Amygdala (tissue), 56 donors: ENCODE measurements at places on chromosomes 16 and 17.

DNA sequence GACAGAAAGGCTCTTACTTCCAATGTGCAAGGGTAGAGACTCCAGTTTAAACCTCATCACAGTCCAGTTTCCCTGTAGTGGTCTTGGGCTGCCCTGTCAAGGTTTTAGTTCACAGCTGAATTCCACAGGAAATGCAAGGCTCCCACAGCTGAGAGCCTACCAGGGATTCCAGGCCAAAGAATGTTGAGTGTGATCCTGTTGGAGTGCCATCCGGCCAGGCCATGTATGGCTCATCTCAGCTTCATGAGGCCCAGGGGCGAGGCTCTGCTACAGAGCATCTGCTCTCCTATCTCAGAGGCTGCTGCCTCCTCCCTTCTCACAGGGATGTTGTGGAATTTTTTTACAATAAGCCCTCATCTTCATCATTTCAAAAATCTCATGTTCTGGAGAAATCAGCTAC is 239.8 kb upstream of the CCL2 start:
- no peak for DNase-seq

DNA sequence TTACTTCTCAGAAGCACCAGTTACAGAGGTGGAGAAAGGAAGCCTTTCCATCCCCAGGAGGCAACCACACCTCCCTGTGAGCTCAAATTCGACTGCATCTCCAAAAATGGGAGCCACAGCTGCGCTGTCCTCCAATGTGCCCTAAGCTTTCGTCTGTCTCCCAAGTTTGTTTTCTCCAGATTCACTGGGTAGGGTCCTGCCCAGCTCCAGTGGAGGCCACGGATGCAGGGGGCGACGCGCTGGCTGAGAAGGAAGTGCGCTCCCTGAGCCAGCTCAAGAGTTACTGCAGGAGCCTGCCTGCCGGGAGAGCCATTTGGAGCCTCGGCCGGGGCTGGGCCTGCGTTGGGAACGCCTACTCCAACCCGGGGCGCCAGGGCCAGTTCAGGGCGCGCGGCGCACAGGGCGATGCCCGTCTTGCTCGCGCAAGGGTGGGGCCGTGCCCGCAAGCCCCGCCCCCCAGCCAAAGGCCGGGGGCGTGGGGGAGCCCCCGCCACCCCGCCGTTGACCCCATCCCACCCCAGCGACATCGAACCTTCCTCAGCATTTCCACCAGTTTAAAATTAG is 19.5 kb downstream of the SIAH1 start:
- DNase-seq: peak; percentile 78

- peak; percentile 61 for DNase-seq
Observed at GRCh38 chr17:7479213-7480088, at the start of gene ZBTB4. TSS of gene ZBTB4 (minus strand) at chr17:7479631. CDS start at chr17:7466801, 12,830 bp downstream.

DNA sequence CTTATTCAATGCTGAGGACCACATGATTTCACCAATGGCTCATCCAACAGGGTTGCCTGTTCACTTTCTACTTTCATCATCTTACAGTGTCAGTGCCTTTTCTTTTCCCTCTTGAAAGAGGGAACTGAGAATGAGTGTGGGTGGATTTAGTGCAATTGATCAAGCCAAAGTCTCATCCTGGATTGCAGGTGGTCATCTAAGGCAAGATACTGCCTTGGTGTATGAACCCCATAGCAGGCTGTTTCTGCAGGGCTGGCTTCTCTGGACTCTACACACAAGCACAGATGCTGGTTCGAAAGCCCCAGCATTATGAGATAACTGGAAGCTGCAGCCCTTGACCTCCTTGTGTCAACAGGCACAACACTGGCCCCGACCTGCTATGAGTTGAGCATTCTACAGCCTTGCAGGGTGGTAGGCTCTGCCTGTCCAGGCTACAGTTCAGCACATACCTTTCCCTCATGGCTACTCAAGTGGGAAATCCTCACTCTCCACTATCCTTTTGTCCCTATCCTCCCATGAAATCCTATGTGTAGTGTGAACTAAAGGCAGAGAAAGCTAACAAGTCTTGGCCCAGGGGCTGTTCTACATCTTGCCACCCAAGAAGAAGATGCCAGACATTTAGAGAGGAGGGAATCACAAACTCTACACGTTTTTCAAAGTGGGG is 358.7 kb downstream of the SLC39A11 start:
- DNase-seq: no peak

- DNase-seq: no peak
Observed at GRCh38 chr17:14482715-14483114, 181.8 kb downstream of the HS3ST3B1 start.

- DNase-seq: no peak
Observed at GRCh38 chr17:247767-248166, 66.3 kb upstream of the DOC2B start.

- DNase-seq: no peak
Observed at GRCh38 chr17:69762359-69762758, 312.7 kb upstream of the KCNJ16 start.

- DNase-seq: no peak
Observed at GRCh38 chr17:3962217-3962964, 1.8 kb downstream of the ATP2A3 start.

GRCh38 chr17:48262982-48263730 is 155.6 kb downstream of the SNX11 start:
- no peak for DNase-seq

GRCh38 chr17:19939993-19940721 is 37.5 kb downstream of the AKAP10 start:
- DNase-seq: no peak

DNA sequence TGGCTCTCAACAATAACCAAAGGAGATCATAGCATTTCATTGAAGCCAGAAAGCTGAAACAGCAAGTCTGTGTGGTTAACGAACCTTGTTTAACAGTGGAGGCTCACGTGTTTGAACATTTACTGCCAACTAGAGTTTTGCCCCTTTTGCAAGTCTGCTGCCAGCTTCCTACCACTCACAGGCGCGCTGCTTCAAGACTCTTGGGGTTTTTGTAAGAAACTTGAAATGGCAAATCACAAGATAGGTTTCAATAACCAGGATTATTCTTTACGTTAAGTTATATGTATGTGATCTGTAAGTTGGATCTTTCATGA is 1.2 kb downstream of the SNTB2 start:
- peak; percentile 4 for DNase-seq

- DNase-seq: no peak
Observed at GRCh38 chr16:85910854-85911247, 11.9 kb downstream of the IRF8 start.

DNA sequence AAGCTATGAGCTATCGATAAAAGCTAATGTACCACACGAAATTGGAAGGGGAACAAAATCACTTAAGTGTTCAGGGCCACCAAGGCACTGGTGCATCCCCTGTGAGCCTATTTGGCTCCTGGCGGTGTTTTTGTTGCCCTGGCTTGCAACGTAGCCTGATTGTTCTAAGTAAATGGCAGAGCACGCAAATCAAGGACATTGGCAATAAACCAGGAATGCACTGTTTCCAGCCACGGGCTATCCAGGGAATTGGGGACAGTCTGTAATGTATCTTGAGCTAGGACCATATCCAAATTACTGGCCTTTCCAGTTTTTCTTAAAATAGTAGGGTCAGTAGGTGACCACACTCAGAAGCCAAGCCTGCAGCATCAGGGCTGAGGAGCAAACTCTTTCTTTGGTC is 734.0 kb downstream of the MAF start:
- DNase-seq: no peak

- DNase-seq: no peak
Observed at GRCh38 chr17:67491009-67491680, 114.1 kb downstream of the PITPNC1 start.

DNA sequence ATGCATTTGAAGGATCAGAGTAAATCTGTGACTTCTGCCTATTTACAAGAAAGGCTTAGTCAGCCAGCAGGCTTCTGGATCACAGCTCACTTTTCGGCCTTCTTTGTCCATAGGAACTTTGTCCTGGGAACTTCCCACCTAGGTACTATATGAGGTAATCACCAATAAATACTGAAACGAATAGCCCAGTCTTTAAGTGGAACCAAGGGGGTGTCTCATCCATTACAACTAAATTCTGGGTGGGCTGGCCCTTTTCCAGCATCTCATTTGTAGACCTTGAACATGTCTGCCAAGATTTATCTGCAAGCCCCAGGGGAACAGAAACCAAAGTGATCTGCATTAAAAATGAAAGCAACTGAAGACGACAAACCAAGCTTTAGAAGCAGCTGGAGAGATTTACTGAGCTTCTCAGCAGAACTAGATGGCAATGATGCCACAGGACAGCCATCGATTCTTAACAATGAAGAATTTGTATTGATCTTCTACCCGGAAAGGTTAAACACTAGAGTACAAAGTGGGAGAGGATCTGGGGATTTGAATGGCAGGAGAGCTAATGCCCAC is 55.5 kb downstream of the SNX11 start:
- no peak for DNase-seq

- no peak for DNase-seq
Observed at GRCh38 chr16:70437017-70437581, 1.8 kb downstream of the ST3GAL2 start.

DNA sequence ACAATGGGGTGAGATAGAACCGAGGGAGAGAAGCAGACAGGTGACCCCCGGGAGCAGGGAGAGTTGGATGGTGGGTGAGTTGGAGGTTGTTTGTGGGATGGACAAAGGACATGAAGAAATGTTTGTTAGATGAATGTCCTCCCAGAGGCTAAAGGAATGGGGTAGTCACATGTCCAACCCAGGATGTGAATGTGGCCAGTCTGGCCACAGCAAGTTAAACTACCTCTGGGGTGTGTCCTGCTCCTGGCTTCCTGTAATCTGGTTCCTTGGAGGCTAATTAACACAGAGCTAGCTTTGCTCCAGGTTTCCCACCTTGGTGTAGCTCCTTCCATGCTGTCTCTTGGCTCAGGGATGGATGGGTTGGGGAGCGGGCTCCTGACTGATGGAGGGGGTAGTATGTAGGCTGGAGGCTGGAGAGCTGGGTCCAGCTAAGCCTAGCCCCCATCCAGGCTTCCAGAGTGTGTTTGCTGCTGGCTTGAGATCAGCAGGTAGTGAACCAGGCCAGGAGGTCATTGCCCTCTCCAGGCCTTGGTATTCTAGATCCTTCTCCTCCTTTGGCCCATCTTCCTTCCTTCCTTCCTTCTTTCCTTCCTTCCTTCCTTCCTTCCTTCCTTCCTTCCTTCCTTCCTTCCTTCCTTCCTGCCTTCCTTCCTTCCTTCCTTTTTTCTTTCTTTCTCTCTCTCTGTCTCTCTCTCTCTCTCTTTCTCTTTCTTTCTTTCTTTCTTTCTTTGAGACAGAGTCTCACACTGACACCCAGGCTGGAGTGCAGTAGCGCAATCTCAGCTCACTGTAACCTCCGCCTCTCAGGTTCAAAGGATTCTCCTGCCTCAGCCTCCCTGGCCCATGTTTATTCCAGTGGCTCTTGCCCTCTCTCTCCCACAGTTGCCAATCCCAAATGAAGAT is 28.0 kb upstream of the UBE2G1 start:
- no peak for DNase-seq

GRCh38 chr16:63461248-63461841 is 1425.1 kb upstream of the CDH8 start:
- DNase-seq: no peak

GRCh38 chr16:259226-259625 is 16.5 kb downstream of the RGS11 start:
- DNase-seq: no peak

- DNase-seq: no peak
Observed at GRCh38 chr17:16250635-16251034, 33.6 kb downstream of the PIGL start.

GRCh38 chr16:66617728-66618127 is 13.2 kb downstream of the CMTM3 start:
- DNase-seq: no peak

DNA sequence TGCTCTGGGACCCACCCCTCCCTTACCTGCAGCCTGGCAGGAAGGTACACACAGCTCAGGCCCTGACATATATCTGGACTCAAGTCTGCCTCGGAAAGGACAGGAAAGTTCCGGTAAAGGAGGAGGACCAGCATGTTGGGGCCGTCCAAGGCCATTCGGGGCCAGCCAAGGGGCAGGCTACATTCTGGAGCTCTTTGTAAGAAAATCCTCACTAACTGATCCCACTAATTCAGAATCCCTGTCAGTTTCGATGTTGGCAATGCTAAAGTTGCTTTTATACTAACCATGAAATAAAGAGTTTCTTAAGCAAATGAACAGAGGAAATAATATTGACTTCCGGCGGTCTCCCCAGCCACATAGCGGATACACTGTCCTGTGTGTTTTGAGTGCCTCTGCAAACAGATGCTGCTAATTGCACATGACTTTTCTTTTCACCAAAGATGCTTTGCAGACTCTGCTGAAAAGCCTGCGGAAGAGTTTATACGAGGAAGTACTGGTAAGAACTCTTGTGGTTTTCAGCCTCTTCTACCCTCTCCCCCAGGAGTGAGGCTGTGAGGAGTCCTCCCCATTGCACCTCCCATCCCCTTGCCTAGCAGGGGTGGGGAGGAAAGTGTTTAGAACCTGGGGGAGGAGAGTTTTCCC is 54.8 kb downstream of the PLXDC1 start:
- no peak for DNase-seq

DNA sequence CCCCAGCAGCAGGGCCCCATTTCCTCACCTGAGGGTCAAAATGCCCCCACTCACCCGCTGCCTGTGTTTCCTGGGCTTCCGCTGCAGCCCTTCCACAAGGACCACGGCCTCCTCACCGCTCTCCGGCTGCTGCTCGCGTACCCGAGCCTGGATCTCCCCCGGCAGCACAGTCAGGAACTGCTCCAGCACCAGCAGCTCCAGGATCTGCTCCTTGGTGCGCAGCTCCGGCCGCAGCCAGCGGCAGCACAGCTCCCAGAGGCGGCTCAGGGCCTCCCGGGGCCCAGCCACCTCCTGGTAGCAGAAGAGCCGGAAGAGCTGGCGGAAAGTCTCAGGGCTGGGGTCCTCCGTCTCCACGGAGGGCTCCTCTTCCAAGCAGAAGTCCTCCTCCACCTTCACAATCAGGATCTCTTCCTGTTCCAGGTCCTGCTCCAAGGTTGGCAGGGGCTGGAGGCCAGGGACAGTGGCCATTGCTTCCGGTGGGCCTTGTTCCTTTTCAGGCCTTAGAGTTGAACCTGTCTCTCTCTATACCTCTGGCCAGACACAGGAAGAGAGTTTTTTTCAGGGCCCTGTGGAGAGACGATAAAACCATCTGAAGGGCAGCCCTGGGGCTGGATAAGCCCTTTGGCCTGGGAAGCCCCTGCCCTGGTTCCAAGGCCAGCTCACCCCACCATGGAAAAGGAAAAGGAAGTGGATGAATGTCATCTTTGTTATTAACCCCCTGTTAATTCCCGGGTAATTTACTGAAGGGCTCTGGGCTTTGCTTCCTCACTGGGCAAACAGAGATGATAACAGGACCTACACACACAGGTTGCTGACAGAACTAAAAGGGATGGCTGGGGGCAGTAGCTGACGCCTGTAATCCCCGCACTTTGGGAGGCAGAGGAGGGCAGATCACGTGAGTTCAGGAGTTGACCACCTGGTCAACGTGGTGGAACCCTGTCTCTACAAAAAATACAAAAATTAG is 1.2 kb downstream of the ZNF500 start:
- no peak for DNase-seq

GRCh38 chr17:17313350-17313991 is 10.3 kb downstream of the NT5M start:
- DNase-seq: no peak
